ENCODE measurements at places on chromosomes 1 and 21.

DNA sequence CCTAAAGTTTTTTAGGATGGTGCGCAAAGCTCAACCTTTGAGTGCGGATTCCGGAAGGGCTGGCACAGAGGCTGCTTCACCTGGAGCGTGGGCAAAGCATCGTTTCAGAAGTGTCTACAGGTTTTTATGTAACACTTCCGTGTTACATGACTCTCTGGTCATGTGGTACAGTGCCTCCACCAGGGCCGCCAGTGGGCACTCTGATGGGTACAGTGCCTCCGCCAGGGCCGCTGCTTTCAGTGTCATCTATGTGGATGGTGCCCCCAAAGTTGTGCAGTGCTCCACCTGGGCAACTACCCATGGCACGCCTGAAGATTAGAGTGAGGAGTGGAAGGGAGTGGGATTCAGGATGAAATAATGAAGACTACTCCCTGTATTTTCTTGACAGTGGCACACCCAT lies 101.4 kb upstream of the C1orf174 start:
- DNase-seq = no peak

- no peak for DNase-seq
These were observed 75.2 kb downstream of the GFI1 start for GRCh38 chr1:92411511-92411910.

- no peak for DNase-seq
These were observed 306.3 kb upstream of the DUSP10 start for GRCh38 chr1:222048094-222048595.

DNA sequence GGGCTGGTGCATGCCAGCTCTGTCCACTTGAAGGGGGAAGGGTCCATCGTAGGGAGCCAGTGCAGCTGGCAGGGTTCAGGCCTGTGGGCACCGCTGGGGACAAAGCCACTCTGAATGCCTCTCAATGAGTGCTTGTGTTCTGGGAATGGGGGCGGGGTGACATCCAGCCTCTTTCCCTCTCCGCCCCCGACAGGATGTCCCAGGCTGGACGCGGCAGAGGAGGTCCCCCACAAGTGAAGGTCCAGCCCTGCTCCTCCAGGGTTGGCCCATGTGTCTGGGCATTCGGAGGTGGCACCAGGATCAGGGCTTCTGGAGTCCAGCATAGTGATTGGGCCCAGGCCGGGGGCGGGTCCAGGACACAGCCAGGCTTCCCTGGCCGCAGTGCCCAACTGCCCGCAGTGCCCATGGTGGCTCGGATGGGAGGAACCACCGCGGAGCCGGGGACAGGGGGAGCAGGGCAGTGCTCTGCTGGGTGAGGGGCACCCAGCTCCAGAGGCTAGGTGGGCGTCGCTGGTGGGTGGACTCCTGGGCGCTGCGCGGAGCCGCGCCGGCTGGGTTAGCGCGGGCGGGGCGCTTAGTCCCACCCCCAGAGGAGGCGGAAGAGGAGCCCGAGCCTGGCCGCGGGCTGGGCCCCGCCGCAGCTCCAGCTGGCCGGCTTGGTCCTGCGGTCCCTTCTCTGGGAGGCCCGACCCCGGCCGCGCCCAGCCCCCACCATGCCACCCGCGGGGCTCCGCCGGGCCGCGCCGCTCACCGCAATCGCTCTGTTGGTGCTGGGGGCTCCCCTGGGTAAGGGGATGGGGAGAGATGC lies at the start of gene SHISA4:
SHISA4 (plus strand) TSS at position 617 of the 808 bp plus-strand sequence; CDS start at position 714, 97 bp downstream.
- no peak for DNase-seq

DNA sequence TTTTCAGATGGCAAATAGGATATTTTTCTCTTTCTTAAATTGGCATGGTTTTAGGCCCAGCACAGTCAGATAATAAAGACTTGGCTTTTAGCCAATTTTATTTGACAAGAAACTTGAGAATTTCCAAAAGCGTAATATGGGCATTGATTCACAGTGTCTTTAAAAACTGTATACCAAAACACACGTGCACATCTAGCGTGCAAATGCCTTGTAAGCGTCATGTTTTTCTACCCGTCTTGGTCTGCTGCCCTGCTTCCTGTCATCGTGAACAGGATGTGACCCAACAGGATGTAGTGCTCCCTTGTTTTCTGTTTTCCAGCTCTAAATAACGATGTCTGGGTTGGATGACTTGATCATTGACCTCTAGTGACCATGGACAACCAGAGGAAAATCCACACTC lies 24.7 kb upstream of the SLC44A3 start:
- no peak for DNase-seq

Measured in keratinocyte (primary cell).